Skin of body (tissue), 3 donors: ENCODE measurements at places on chromosomes 3 and 15. TPM values are rescaled to one million over a fixed set of nuclear protein-coding genes. Genes with fewer than 3 reads are reported as not detected.

DNA sequence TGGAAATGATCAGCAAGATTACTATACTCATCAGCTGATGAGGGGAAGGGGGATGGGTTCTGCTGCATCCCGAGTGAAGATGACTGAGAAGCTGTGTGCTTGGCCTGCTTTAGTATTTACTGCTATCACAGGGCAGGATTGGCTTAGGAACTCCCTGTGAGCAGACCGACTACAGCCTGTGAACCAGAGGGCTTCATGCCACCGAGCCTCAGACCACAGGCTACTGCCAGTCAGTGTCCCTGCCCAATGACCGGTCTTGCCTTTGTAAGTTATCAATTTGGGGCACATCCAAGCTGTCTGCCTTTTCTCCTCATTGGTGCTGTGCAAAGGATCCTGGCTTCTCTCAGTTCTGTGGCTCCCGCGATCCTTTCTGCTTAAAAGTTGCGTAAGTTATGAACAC, 71.5 kb downstream of the PDCD6IP start:
- DNase-seq = no peak

GRCh38 chr15:71511796-71512681, 298.3 kb upstream of the NR2E3 start:
- no peak for DNase-seq

DNA sequence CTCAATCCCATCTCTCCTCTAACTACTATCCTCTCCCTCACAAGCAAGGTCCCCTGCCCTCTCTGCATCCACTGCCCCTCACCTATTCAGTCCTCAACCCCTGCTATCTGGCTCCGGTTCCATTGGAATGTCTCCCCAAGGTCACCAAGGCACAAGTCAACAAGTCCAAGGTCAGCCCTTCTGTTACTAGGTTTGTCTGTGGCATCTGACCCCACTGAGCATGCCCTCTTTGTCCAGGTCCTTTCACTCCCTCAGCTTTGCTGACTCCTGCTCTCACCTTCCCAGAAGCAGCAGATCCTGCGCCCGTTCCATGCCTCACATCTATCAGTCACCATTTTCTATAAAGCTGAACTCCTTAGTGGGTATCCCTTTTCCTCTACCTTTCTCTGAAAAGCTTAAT, 8.3 kb upstream of the SEMA7A start:
- no peak for DNase-seq

DNA sequence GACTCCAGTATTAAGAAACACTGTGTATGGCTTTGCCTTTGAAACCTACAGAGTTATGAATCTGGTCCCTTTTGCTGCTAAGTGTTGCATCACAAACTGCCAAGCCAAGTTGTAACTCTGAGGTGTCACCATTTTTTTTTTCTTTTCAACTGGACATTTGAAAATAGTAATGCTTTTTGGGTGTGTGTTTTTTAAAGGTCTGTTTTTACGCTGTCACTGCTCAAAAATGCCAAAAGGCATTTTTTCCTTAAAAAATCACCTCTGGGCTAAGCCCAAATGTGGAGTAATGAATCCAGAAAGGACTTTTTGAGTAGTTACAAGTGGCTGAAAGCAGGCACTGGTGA, 9.5 kb downstream of the SMAD3 start:
- DNase-seq = no peak

GRCh38 chr3:65412588-65412987, 626.1 kb downstream of the MAGI1 start:
- DNase-seq = no peak

DNA sequence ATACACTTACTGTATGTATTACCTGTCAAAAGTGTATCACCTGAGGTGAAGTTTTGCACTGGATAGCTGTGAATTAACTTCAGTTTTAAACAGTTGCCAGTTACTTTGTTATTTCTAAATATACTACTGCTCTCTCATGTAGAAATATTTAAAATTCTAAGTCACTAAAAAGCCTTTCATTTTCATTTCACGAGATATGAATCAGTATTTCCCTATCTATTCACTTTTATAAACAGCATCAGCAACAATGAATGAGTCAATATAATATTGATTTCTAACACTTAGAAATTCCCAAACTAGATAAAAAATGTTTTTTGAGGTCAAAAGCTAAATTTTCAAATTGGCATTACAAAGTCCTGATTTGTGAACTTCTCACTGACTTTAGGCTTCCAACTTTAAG, 32.6 kb downstream of the UBE3A start:
- DNase-seq = no peak

- no peak for DNase-seq
These were observed 5.8 kb downstream of the XCR1 start for GRCh38 chr3:46021516-46021915.

- DNase-seq = no peak
These were observed 53.1 kb downstream of the PHC3 start for GRCh38 chr3:170128259-170128976.

- DNase-seq = no peak
These were observed 403.3 kb upstream of the THBS1 start for GRCh38 chr15:39177561-39177960.

DNA sequence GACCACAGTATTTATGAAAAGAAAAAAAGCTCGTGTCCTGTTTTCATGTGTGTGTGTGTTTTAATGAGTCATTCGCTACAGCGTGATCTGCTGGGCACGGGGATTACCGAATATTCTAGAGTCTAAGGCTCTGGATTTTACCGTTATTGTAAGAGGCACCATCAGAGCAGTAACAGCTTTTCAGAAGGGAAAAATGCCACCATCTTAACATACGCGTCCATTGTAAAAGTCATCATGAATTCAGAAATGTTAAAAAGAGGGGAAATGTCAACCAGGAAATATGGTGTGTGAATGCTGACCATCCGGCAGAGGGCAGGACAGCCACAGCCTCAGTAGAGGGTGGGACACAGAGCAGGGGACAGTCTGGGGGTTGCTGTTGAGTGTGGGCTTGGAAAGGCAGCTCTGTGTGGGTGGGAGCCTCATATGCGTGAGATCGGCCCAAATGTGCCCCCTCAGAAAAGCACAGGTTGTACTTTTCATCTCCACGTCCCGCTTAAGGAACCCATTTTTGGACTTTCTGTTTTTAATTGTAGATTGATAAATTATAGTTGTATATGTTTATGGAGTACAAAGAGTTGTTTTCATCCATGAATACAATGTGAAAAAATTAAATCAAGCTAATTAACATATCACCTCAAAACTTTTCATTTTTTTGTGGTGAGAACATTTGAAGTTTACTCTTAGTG, 69.6 kb downstream of the ASB7 start:
- DNase-seq = no peak

DNA sequence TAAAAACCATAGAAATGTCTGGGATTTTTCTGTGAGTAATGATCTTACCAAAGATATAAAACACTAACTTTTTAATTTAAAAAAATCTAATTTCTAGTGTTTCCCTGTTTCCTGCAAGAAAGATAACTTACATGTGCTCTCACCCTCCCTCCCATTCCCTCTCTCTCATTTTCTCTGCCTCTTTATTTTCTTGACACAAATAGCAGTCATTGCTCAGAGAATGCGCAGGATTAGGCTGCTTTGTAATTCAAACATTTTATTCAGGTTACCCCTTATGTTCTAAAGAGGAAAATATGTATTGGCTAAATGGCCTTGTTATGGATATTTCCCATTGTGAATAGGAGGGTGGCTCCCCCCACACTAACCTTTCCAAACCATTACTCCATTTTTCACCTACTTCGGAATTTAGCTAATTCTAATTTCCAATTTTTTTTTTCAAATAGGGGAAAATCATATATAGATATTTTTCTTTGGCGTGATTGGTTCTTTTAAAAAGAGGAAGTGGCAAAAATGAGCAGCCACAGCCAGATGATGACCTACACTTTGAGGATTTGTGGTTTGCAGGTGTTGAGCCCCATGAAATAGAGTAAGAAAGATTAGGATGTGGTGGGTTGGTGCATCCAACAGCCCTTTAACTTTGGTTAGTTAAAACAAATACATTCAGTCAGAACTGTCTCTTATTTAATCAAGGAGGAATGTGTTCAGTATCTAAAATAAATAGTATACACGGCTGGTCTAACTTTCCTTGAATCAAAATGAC, 554.4 kb downstream of the IGSF11 start:
- no peak for DNase-seq

DNA sequence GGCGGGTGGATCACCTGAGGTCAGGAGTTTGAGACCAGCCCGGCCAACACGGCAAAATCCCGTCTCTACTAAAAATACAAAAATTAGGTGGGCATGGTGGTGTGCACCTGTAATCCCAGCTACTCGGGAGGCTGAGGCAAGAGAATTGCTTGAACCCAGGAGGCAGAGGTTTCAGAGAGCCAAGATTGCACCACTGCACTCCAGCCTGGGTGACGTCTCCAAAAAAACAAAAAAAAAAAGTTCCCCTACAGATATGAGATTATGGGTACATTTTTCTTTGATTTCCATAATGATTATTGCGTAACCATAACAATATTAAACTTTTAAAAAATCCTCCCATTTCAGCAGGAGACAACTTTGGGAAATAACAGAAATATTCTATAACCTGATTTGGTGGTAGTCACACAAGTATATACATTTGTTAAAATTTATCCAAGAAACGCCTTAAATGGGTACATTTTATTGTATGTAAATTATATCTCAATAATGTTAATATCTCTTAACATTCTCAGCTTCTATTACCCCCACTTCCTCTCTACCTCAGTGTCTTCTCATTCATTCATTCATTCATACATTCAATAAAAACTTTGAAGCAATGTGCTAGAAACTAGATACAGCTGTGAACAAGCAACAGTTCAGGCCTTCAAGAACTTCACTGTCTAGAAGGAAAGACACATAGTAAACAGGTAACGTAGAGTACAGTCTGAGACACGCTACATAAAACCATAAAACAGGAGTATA, 6.6 kb downstream of the UBR1 start:
- DNase-seq = no peak

The RASL12 gene
- total RNA-seq = 12.5 TPM

The ZNF80 gene
- total RNA-seq = not detected

The ERC2 gene
- total RNA-seq = 2.5 TPM

The GOLGA8S gene
- 0.10 TPM for total RNA-seq
